Body of pancreas (tissue), 4 donors: ENCODE measurements at places on chromosomes 7 and 10. TPM values are rescaled to one million over a fixed set of nuclear protein-coding genes. Genes with fewer than 3 reads are reported as not detected.
A peak's percentile ranks its signal among the peaks of the same experiment; 100 is the strongest.

DNA sequence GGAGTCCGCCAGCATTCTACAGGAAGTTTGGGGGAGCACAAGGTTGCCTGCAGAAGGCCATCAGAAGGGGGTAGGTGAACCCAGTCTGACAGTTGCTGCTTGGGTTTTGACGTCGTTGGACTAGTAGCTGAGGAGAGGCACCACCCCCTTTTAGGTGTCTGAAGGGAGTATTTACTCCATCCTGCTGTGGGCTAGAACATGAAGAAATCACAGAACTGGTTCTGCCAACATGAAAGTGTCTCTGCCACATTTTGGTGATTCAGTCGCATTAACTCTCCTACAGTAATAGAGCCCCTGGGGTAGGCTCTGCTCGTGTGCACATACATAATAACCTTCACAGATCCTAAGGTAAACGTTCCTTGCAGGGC is 834 bp upstream of the TRIL start:
- no peak for DNase-seq

DNA sequence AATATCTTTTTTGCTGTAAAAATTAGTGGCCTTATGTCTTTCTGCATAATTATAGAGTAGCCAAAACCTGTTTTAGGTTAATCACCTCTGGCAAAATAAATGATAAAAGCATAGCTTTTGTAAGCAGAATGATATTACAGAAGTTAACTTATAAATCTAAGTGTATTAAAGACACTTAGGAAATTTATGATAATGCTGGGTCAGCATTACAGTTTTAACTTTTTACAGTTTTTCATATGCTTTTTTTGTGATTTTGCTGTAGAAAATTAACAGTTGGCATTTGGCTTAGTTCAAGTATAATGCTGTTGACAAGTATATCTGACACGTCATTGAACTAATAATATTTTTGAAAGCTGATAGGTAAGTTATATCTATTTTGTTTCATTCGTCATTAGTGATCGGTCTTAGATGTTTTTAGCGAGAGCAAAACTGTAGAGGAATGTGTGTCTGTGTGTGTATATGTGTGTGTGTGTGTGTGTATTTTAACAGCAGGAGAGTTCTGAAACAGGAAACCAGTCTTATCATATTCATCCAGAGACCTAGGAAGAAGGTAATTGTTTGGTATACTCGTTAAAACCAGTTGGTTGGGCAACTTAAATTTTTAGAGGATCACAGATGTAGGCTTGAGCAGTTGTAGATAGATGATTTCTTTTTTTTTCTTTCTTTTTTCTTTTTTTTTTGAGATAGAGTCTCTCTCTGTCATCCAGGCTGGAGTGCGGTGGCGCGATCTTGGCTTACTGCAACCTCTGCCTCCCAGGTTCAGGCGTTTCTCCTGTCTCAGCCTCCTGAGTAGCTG is 15.4 kb downstream of the PTEN start:
- no peak for DNase-seq

GRCh38 chr7:92836489-92836999 is at the start of gene CDK6:
Gene CDK6 (minus strand): TSS chr7:92836573. CDS start chr7:92833323, 3,250 bp downstream.
- DNase-seq = peak; percentile 69

GRCh38 chr10:104680467-104681401 is 39.6 kb downstream of the SORCS3 start:
- no peak for DNase-seq

- DNase-seq = no peak
These were observed 19.2 kb downstream of the AKR1C8 start for GRCh38 chr10:5165738-5166137.

DNA sequence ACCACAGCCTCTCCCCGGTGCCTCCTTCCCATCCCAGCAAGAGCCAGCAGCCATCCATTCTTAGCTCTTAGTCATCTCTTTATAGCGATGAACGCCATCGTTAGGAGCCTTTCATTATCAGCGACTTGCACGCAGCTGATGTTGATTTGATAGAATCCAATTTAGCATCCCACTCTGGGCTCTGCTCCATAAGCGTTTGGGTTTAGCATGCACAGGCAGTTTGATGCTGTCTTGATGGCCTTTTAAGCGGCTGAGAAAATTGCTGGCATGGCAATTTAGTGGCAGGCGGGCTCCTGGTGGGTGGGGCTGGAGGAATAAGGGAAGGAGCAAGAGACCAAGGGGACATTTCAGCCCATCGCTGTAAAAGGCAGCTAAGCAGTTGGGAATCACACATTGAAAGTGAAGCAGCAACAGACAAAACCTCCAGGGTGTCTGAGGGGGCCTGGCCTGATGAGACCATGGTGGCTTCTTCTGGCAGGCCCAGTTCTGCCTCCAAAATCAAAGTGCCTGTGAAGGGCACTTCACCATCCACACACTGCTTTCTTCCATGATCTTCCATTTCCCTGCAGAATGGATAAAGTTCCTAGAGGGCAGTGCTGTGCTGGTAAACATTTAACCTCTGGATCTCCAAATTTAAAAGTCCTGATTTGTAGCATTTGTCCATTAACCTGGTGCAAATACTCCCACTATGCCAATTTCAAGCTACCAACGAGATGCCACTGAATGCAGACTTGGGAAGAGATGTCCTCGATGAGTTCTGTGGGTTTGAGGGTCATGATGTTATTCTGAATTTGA is 107.8 kb upstream of the PLXNA4 start:
- DNase-seq = no peak

DNA sequence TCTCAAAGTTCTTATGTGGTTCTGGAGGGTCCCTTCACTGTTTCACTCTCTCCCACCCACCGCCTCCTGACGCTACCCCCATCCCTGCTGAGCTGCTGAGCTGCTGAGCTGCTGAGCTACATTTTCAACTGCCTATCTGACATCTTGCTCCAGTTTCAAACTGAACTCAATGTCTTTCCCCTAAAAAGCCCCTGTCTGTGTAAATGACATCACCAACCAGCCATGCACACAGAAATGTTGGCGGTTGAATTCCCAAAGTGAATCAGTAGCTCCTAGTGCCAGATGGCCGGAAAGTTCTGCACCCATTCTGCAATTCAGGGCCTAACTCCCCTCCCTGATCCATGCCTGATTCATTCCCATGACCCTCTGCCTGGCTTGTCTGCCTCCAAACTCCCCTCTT is 71.2 kb downstream of the WNT2 start:
- DNase-seq = no peak

The EIF5AL1 gene
- total RNA-seq = not detected

The MRLN gene
- not detected for total RNA-seq

The NPFFR1 gene
- total RNA-seq = not detected

The TWIST1 gene
- 0.52 TPM for total RNA-seq
